ENCODE measurements at places on chromosomes 11 and 22.

DNA sequence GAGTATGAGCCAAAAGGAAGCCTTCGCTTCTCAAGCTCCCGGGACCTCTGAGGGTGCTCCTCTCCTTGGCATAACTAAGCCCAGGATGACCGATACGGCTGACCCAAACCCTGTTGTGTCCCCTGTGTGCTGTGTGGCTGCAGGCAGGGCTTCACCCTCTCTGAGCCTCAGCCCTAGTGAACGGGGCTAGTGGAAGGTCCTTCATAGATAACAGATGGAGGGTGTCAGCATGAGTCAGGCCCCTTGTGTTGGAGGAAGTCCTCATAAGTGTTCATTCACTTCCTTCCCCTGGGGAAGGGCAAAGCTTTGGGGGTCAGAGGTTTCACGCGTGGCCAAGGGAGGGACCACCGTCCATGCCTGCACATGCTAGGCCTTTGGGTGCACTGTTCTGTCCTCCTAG lies 21.5 kb downstream of the SHISAL1 start:
- H3K4me3 ChIP-seq, result no peak overlapping the region
- H3K27ac ChIP-seq, result no peak overlapping the region
- no peaks in the 10 kb centered on the region for H3K27me3 ChIP-seq
- H3K4me1 ChIP-seq, result peaks cover 10% of the 10 kb centered on the region
- no peaks in the 10 kb centered on the region for H3K36me3 ChIP-seq

- H3K4me3 ChIP-seq, result no peak overlapping the region
- DNase-seq, result no peak
- no peaks in the 10 kb centered on the region for H3K36me3 ChIP-seq
- H3K27ac ChIP-seq, result no peak overlapping the region
Observed at GRCh38 chr11:10267821-10268220, 26.2 kb downstream of the SBF2 start.

GRCh38 chr11:63837739-63838138 lies 1.2 kb upstream of the MARK2 start:
- H3K36me3 ChIP-seq, result peaks cover 9% of the 10 kb centered on the region
- H3K27me3 ChIP-seq, result no peaks in the 10 kb centered on the region
- H3K4me1 ChIP-seq, result peaks cover 41% of the 10 kb centered on the region

DNA sequence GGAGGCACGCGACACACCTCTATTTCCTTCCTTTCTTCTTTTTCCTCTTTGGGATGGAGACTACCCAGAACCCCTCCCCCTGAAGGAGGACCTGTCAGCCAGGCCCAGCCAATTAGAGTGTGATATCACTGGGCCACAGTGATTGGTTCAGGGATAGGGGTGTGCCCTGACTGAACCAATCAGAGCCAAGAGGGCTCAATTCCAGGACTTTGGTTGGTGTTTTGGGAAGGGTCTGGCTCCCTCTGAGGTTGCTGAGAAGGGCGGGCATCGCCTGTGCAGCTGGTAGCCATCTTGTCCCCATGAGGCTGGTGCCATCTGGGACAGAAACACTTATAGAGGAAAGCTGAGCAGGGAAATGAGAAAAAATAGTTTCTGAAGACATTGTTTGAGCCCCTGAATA lies 71.4 kb downstream of the CHST1 start:
- H3K36me3 ChIP-seq, result no peaks in the 10 kb centered on the region
- no peak overlapping the region for H3K27ac ChIP-seq
- no peak for DNase-seq
- no peaks in the 10 kb centered on the region for H3K27me3 ChIP-seq

DNA sequence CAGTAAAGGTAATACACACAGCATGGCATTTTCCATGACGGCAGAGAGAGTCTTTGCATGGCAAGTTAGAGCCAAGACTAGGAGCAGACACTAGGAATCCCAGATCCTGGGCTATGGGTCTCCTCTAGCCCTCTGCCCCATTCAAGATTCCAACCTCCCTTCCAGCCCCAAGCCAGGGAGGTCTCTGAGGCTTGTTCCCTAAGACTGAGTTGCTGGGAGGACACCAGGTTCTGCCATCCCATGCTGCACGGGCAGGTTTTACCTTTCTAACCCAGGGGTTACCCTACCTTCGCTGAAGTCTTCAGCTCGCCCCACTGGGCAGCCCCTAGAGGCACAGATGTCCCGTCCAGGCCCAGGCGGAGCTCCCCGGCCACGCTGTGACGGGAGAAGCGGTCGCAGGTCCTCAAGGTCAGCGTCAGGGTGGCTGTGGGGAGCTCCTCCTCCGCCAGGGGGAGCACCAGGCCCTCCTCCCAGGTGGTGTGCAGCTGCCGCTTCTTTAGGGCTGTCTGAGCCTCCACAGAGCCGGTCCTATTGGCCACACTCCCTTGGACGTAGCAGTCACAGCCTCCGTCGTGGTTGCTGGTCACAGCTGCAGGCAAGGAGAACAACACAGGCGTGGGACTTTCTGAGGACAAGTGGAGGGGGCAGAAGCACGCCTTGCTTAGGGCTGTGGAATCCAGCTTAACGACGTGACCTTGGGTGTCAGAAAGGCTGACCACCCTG lies 33.8 kb downstream of the SYT13 start:
- no peak overlapping the region for H3K4me3 ChIP-seq
- peak; percentile 30 for DNase-seq
- no peak overlapping the region for H3K27ac ChIP-seq
- H3K27me3 ChIP-seq, result no peaks in the 10 kb centered on the region
- no peaks in the 10 kb centered on the region for H3K36me3 ChIP-seq

DNA sequence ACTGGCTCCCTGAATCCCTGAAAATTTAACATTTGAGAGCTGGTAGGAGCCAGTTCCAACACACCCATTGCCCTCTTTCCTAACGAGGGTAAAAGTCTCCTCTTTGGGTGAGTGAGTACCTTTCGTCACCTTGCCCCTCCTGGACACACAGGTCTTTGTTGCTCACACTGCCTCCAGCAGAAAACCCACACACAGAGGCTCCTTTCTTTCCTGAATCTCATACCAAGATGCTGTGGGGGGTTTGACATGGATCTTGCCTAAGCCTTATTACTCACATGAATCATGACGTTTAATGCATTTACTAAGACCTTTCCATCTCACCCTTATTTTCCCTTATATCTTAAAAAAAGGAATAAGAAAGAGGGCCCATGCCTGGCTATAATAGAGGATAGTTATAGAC lies 53.0 kb downstream of the PARVA start:
- H3K36me3 ChIP-seq, result no peaks in the 10 kb centered on the region
- H3K27me3 ChIP-seq, result no peaks in the 10 kb centered on the region
- H3K27ac ChIP-seq, result no peak overlapping the region
- no peaks in the 10 kb centered on the region for H3K4me1 ChIP-seq

DNA sequence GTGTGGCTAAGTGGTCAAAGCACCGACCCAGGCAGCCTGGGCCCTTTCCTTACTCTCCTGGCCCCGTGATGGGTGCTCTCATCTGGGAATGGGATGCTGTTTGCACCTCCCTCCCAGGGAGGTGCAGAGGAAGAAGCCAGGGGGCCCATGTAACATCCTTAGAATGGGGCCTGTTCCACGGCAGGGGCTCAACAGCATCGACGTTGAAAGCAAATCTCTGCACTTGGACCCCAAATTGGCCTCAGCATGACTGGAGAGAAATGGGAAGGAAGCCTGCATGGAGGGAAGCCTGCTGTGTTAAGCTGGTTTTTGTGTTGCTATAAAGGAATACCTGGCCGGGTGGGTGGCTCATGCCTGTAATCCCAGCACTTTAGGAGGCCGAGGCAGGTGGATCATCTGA lies 1288.4 kb downstream of the TBC1D22A start:
- H3K27ac ChIP-seq, result no peak overlapping the region
- H3K4me1 ChIP-seq, result peaks cover 4% of the 10 kb centered on the region
- H3K36me3 ChIP-seq, result no peaks in the 10 kb centered on the region

DNA sequence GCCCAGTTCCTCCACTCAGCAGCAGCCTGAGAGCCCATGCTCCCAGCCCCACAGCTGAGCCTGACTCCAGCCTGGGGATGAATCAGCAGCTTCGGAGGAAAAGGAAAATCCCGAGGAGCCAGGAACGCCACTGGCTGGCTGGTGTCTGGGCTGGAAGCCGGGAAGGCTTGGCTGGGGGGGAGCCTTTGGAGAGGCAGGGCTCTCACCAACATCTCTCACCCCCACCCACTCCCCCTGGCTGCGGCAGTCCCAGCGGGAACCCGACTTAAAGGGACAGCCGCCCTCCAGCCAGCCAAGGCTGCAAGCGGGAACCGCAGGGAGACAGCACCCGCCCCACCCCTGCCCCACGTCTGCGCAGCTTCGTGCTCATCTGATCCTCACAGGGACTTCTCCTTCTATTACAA lies 28.4 kb downstream of the KIAA0930 start:
- H3K4me1 ChIP-seq, result peaks cover 6% of the 10 kb centered on the region
- DNase-seq, result no peak
- H3K36me3 ChIP-seq, result peaks cover 15% of the 10 kb centered on the region
- H3K27me3 ChIP-seq, result no peaks in the 10 kb centered on the region
- no peak overlapping the region for H3K4me3 ChIP-seq
- H3K27ac ChIP-seq, result no peak overlapping the region

- no peak within 1 kb of the TSS for H3K27ac ChIP-seq
- no peaks in the 10 kb centered on the region for H3K4me1 ChIP-seq
- H3K36me3 ChIP-seq, result no peaks in the 10 kb centered on the region
- no peaks in the 10 kb centered on the region for H3K27me3 ChIP-seq
Observed at GRCh38 chr11:60492488-60493009, at the start of gene MS4A12. Gene MS4A12 (plus strand): TSS chr11:60492778. CDS start chr11:60497319, 4,541 bp downstream.

DNA sequence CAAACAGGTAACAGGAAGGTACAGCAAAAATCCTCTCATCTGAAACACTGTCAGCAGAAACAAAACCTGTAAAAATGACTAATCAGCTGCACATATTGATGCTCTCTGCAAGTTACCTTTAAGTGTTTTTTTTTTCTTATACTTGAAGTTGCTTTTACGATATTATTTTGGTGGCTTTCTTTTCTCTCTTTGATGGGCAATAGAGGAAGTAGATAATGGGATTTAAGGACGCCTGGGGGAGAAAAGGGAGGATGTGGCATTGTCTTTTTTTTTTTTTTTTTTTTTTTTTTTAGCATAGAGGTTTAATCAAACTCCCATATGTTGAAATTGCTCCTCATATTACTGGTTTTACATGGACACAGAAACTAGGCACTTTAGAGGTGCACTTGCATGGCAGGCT lies 11.4 kb upstream of the ADSL start:
- peak; percentile 68 for DNase-seq
- no peak overlapping the region for H3K27ac ChIP-seq
- peaks cover 18% of the 10 kb centered on the region for H3K4me1 ChIP-seq
- H3K27me3 ChIP-seq, result no peaks in the 10 kb centered on the region
- no peak overlapping the region for H3K4me3 ChIP-seq

DNA sequence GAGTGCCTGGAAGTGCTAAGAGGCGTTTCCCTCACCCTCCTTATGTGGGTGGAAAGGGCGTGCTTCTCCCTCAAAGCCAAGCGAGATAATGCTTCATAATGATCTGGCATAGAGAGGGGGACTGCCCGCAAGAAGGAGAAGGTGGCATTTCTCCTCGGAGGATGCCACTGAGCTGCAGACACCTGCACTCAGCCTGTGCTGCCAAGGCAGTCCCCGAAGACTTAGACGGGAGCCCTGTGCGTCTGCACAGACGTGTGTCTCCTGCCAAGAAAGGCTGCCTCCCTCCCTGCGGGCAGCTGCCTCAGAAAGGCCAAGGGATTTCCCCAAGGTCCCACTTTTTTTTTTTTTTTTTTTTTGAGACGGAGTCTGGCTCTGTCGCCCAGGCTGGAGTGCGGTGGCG lies 48.1 kb upstream of the SPATA19 start:
- H3K4me3 ChIP-seq, result no peak overlapping the region
- H3K27me3 ChIP-seq, result no peaks in the 10 kb centered on the region
- H3K36me3 ChIP-seq, result no peaks in the 10 kb centered on the region

- H3K4me1 ChIP-seq, result no peaks in the 10 kb centered on the region
- peaks cover 5% of the 10 kb centered on the region for H3K27me3 ChIP-seq
- no peak overlapping the region for H3K27ac ChIP-seq
- DNase-seq, result no peak
Observed at GRCh38 chr11:102143867-102144266, 33.6 kb downstream of the YAP1 start.

GRCh38 chr22:37381489-37381888 lies 45.8 kb downstream of the ELFN2 start:
- DNase-seq, result no peak
- H3K27ac ChIP-seq, result no peak overlapping the region
- no peaks in the 10 kb centered on the region for H3K36me3 ChIP-seq

GRCh38 chr11:70317581-70318305 lies 47.3 kb downstream of the PPFIA1 start:
- H3K27me3 ChIP-seq, result no peaks in the 10 kb centered on the region
- H3K27ac ChIP-seq, result no peak overlapping the region
- H3K4me1 ChIP-seq, result peaks cover 6% of the 10 kb centered on the region

DNA sequence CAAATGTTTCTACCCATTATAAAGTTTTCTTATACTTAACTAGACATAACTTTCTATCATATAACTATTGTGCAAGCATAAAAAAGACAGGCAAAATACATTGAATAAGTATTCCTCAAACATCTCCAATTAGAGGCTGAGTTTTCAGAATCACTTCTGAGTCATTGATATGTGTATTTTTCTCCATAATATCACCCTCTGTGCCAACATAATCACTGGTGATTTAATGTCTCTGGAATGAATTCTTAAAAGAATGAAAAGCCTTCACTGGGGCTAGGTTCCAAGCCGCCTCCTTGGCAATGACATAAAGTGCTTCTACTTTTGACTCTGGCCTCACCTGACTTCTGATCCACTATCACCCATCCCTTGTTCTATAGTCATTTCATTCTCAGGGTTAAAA lies 197.0 kb upstream of the E2F8 start:
- H3K27me3 ChIP-seq, result no peaks in the 10 kb centered on the region
- H3K27ac ChIP-seq, result no peak overlapping the region
- H3K4me1 ChIP-seq, result no peaks in the 10 kb centered on the region
- H3K4me3 ChIP-seq, result no peak overlapping the region
- no peaks in the 10 kb centered on the region for H3K36me3 ChIP-seq

- H3K27ac ChIP-seq, result no peak overlapping the region
- no peaks in the 10 kb centered on the region for H3K27me3 ChIP-seq
- H3K4me1 ChIP-seq, result no peaks in the 10 kb centered on the region
- DNase-seq, result no peak
Observed at GRCh38 chr11:115202074-115202473, 302.1 kb downstream of the CADM1 start.

GRCh38 chr11:38256436-38256835 lies 1658.4 kb upstream of the RAG2 start:
- DNase-seq, result no peak
- H3K27me3 ChIP-seq, result no peaks in the 10 kb centered on the region
- H3K27ac ChIP-seq, result no peak overlapping the region
- H3K4me3 ChIP-seq, result no peak overlapping the region
- H3K36me3 ChIP-seq, result no peaks in the 10 kb centered on the region

GRCh38 chr22:24186352-24186740 lies 5.1 kb downstream of the SUSD2 start:
- no peak overlapping the region for H3K27ac ChIP-seq
- no peaks in the 10 kb centered on the region for H3K36me3 ChIP-seq
- H3K4me1 ChIP-seq, result peaks cover 10% of the 10 kb centered on the region
- no peak overlapping the region for H3K4me3 ChIP-seq
- DNase-seq, result no peak

GRCh38 chr22:23696326-23696851 lies 5.6 kb downstream of the RGL4 start:
- peak; percentile 63 for DNase-seq
- H3K27ac ChIP-seq, result peak overlapping the region; percentile 97
- peak overlapping the region; percentile 29 for H3K4me3 ChIP-seq
- H3K36me3 ChIP-seq, result peaks cover 50% of the 10 kb centered on the region
- no peaks in the 10 kb centered on the region for H3K27me3 ChIP-seq
- H3K4me1 ChIP-seq, result peaks cover 35% of the 10 kb centered on the region
